A673 (cell line): ENCODE measurements at places on chromosomes 12 and 14.
A peak's percentile ranks its signal among the peaks of the same experiment; 100 is the strongest.

DNA sequence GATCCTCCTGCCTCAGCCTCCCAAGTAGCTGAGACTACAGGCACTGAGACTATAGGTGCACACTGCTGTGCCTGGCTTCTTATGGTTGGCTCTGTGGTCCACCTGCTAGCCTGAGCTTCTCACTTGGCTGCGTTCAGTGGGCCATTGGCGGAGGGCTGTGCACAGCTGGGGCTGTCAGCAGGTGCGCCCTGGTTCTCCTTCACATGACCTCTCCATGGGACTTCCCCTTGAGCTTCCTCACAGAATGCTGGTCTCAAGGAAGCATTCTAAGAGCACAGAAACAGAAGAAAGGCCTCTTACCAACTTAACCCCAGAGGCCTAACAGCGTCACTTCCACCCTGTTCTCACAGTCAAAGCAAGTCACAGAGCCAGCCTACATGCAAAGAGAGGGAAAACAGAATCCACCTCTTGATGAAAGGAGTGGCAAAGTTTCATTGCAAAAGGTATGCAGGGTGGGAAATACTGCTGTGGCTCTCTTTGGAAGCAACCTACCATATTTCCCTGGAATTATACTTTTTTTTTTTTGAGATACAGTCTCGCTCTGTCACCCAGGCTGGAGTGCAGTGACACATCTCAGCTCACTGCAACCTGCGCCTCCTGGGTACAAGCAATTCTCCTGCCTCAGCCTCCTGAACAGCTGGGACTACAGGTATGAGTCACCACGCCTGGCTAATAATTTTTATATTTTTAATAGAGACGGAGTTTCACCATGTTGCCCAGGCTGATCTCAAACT lies 9.3 kb downstream of the RILPL2 start:
- DNase-seq, result no peak

- DNase-seq, result peak; percentile 74
These were observed 31.7 kb downstream of the ATP2A2 start for GRCh38 chr12:110312581-110313360.

- DNase-seq, result peak; percentile 60
These were observed 6.0 kb downstream of the SIX6 start for GRCh38 chr14:60514741-60515491.

GRCh38 chr14:64823305-64823861 lies 56.3 kb downstream of the SPTB start:
- DNase-seq, result peak; percentile 74

DNA sequence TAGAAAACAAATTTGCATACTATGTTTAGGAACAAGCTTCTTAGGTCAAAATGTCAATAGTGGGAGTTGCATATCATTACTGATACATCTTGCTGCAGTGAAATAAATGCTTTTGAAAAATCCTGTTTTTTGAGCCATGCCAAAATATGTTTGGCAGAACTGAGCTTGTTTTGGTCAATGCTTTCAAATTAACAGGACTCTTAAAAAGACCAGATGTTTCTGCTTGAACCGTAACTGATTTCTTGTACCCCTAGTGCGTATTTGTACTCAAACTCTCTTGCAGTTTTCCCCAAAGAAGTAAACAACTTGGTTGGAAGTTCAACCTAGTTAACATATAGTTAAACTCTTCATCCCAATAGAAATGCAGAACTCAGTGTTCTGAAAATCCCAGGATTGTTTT lies 3.4 kb downstream of the TRHDE start:
- DNase-seq, result no peak

DNA sequence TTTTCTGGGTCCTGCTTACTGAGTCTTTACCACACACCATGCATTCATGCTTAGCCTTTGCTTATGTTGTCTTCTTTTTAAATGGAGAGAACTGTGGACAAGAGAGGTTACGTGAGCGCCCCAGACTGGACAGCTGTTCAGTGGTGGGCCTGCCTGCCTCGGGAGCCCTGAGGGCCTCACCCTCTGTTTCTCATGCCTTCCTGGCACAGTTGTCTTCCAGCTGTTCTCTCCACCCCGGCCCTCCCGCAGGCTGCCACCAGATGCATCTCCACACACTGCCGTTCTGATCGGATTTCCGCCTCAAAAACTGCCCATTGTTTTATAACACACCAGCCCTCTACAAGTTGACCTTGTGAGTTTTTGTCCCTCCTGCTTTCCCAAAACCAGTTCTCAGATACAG lies 100.8 kb downstream of the SAMD4A start:
- DNase-seq, result no peak

DNA sequence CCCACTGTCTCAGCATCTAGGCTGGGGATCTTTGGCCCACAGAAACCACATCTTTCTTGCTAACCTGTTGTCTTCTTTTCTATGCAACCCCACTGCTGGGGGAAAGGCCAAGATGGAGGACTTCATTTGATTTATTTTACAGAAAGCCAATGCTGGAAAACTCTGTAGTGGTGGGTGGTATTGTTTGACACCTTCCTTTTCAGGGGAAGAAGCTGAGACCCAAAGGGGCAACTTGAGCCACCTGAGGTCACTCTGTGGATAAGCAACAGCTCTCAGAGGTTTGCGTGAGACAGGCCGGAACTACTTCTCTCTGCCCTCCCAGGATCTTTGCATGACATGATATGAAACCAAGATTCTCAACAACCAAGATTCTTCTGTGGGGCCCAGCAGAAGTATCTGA lies 645.2 kb downstream of the VRK1 start:
- DNase-seq, result no peak

DNA sequence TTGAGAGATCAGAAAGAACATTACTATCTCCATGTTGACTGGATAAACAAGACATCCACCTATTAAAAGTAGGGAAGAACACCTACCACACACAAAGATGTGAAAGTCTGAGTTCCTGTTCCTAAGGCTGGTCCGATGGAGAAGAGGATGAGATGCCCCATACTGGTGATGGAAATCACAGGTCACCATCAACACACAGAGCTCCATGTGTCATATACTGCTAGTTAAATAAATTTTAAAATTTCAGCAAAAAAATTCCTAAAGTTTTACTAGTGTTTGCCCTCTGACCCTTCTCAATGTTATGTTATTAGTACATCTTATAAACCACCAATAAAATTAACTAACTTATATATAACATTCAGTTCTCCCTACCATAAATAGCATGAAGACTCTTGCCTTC lies 59.1 kb downstream of the KCNA5 start:
- no peak for DNase-seq

- DNase-seq, result no peak
These were observed 12.6 kb upstream of the TRPV4 start for GRCh38 chr12:109845824-109846205.

GRCh38 chr14:70013271-70013873 lies 134.2 kb downstream of the SMOC1 start:
- DNase-seq, result peak; percentile 52

DNA sequence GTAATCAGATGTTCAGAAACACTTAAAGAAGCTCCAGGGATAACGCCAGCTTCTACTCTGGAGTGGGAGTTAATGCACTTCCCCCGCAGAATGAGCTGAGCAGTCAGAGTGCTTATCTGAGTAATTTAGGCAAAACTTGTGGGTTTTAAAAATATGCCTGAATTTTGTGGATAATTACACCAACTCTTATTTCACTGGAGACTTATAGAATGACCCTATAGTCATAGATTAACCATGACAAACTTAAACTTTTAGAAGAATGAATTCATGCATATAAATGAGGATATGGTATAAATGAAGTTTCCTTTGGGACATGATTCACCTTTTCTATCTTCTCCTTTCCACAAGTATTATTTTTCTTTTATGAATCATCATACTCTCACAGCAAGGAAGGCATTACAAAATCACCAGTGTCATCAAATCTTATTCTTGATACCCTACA lies 241.1 kb upstream of the FBXO33 start:
- DNase-seq, result peak; percentile 70

- no peak for DNase-seq
These were observed 253.1 kb upstream of the BTG1 start for GRCh38 chr12:92398565-92399309.

DNA sequence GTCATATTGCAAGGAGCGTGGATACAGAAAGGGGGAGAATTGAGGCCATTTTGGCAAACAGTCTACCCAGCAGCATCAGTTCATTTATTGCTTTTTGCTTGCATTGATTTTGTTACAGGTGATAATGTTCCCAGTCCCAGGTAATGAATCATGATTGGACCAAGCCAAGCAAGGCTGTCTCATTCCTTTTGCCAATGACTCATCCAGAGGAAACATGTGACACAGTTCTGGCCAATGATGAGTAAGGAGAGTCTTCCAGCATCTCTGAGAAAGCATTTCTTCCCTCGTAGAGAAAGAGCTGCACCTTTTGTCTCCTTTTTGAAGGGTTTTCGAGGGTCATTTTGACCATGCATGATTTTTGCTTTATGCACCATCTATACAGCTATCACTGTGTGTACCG lies 68.2 kb downstream of the SLC15A4 start:
- DNase-seq, result no peak

DNA sequence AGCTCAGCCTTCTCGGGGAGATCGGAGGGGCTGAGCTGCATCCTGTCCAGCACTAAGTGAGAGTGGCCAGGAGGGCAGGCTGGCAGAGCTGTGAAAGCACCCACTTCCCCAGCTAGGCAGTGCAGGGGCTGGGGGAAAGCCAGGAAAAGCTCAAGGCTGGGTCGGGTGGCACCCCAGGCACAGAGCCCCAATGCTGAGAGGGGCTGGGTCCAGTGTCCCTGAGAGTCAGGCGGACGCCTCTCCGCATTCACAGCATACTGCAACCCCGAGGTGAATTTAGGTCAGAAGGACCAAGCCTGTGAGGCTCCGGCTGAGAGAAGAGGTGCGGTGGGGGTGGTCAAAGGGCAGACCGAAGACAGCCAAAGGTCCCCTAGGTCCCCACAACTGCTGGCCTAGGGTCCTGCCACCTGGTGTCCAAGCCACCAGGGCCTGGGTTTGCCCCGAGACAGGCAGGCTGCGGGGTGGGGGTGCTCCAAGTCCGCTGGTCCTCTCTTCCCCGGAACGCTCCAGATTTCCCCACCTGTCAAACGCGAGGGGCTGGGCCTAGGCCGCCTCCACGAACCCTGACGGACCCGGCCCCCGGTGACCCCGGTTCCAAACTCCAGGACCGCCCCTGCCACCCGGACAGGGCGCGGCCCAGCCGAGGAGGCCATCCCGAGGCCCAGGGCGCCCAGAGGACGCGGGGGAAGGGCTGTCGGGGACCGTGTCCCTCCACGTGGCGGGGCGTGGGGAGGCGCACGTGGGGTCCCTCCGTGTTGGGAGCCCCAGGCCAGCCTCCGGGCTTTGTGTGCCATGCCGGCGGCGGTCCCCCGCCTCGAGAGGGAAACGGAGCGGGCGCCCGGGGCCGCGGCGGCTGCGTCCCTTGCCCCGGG lies 527 bp downstream of the CAMKK2 start:
- DNase-seq, result peak; percentile 16

DNA sequence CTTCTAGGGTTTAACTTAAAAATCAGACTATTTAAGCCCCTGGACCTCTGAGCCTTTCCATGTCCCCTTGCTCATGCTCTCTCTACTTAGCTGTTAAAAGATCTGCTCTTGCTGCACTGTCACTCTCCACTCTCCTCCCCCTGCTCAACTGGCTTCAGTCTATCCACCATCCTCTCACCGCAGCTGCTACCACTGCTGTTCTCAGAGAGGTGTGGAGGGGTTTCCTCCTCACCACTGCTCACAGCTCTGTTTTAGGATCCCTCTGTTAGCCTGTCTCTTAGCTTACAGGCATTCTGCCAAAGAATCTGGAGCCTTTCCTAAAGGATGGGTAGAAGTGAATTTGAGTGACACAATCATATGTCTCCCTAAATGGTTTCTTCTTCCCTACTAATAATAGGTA lies 43.7 kb upstream of the ATP2B1 start:
- no peak for DNase-seq
